ENCODE measurements at places on chromosomes 6 and 20. TPM values are rescaled to one million over a fixed set of nuclear protein-coding genes. Genes with fewer than 3 reads are reported as not detected.

- no peak for DNase-seq
Observed at GRCh38 chr6:84329077-84329476, 101.6 kb upstream of the CEP162 start.

GRCh38 chr6:87743454-87743853 lies 41.4 kb upstream of the AKIRIN2 start:
- DNase-seq = no peak

DNA sequence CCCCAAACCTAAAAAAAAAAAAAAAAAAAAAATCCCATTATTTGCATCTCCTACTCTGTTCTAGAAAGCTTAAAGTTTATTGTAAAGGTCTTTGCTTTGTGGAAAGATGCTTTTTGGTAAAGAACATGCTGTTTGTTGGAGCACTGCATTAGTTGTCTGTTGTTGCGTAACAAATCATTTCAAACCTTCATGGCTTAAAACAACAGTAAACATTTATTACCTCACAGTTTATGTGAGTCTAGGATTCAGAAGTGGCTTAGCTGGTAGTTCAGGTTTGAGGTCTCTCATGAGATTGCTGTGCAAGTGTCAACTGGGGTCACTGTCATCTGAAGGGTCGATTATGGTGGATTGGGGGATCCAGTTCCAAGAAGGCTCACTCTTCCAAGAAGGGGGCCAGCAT lies 155.2 kb upstream of the ZFP64 start:
- no peak for DNase-seq

DNA sequence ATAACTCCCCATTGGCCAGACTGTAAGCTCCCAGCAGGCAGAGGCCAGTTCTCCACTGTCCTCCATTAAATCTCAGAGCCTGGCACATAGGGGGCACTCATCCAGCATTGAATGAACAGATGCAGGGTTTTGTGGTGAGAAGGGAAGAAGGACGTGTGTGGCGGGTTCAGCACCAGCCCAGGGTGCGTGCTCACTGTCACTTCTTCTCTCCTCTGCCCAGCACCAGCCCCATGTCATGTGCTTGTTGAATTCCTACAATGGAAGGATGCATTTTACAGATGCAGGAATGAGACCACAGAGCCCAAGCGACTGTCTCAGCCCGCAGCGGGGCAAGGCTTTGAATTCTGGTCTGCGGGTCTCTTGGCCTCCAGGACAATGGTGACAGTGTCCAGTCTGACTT lies 149.9 kb downstream of the CEBPB start:
- no peak for DNase-seq

DNA sequence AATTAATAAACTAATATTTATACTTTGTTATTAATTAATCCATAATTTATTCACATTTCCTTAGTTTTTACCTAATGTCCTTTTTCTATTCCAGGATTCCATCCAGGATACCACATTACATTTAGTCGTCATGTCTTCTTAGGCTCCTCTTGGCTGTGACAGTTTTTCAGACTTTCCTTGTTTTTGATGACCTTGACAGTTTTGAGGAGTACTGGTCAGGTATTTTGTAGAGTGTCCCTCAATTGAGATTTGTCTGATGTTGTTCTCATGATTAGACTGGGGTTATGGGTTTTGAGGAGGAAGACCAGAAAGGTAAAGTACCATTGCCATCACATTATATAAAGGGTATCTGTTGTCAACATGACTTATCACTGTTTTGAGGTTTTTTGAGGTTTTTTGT lies 67.3 kb downstream of the ZNF292 start:
- no peak for DNase-seq

GRCh38 chr6:28068067-28068466 lies 12.3 kb upstream of the ZNF165 start:
- no peak for DNase-seq

Gene DEFB132
- not detected for total RNA-seq

Gene TPBG
- total RNA-seq = 33.2 TPM

Gene IGF2R
- 26.2 TPM for total RNA-seq
